Smooth muscle cell of trachea (primary cell): ENCODE measurements at places on chromosomes 11 and 22. TPM values are rescaled to one million over a fixed set of nuclear protein-coding genes. Genes with fewer than 3 reads are reported as not detected.

SEPTIN5 gene
- total RNA-seq = 9.6 and 39.7 TPM in 2 replicates

UBE2L3 gene
- total RNA-seq = 33.6 and 38.0 TPM in 2 replicates

HEPN1 gene
- total RNA-seq = not detected in 2 replicates

PHLDA2 gene
- 2.3 and 5.5 TPM in 2 replicates for total RNA-seq

KRTAP5-10 gene
- not detected in 2 replicates for total RNA-seq

C11orf98 gene
- total RNA-seq = 22.5 and 25.9 TPM in 2 replicates

ARVCF gene
- 10.3 and 16.4 TPM in 2 replicates for total RNA-seq

SPDYC gene
- total RNA-seq = not detected in 2 replicates

PHF21A gene
- total RNA-seq = 17.7 and 21.5 TPM in 2 replicates

CRACR2B gene
- 1.5 and 1.7 TPM in 2 replicates for total RNA-seq

CSRP3 gene
- total RNA-seq = 0.58 TPM in 1 of 2 replicates, not detected in the other

CNGA4 gene
- total RNA-seq = 0.33 TPM in 1 of 2 replicates, not detected in the other

MRGPRF gene
- 77.2 and 111 TPM in 2 replicates for total RNA-seq

SBF1 gene
- 61.8 and 123 TPM in 2 replicates for total RNA-seq

TMEM45B gene
- total RNA-seq = not detected in 2 replicates

ETS1 gene
- total RNA-seq = 46.5 and 48.0 TPM in 2 replicates

CLDN5 gene
- total RNA-seq = 0.17 and 2.2 TPM in 2 replicates

OR4D5 gene
- not detected in 2 replicates for total RNA-seq

BTBD18 gene
- total RNA-seq = not detected in 2 replicates

ACR gene
- total RNA-seq = not detected in 2 replicates

KCNK4 gene
- 0.17 TPM in 1 of 2 replicates, not detected in the other for total RNA-seq

LDLRAD3 gene
- 2.5 and 11.1 TPM in 2 replicates for total RNA-seq

STIP1 gene
- 119 and 132 TPM in 2 replicates for total RNA-seq
